EL (cell line): ENCODE measurements at places on chromosomes 1 and 21.

GRCh38 chr1:23931491-23931880, 18.3 kb upstream of the CNR2 start:
- no peak for DNase-seq

- no peak for DNase-seq
Measured at GRCh38 chr21:32816261-32816660, 44.7 kb upstream of the PAXBP1 start.

GRCh38 chr1:38489844-38490270, 369.7 kb downstream of the RRAGC start:
- DNase-seq = peak; percentile 23

DNA sequence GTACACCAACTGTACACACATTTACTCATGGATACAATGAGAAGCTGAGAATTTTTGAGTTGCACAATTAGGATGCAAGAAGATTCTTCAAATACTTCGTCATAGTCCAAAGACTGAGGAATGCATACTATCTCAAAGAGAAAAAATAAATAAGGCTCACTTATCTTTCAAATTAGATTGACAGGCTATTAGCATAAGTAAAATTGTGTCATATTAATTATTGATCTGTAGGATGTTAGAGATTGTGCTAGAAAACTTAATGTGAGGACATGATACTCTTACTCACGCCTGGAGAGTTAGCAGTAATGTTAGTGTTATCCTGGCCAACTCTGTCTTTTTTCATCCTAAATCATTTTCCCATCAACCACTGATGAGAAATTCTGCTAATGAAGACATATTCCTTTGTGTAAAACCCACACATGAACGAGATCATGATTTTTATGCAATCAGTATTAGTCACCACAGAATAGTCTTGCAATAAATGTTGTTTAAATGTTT, 659.0 kb downstream of the LTN1 start:
- DNase-seq = peak; percentile 71

DNA sequence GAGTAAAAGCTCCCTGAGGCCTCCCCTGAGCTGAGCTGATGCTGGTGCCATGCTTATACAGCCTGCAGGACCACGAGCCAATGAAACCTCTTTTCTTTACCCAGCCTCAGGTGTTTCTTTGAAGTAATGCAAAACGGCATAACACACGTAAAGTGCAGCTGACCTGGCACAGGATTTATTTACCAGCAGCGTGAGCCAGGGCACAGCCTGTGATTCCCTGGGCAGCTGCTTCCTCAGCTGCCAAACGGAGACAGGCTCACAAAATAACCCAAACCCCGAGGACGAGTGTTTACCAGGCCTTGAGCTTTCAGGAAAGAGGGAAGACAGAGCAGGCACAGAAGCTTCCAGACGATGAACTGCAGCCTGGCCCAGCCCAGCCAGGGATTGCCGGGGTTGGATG, 120.6 kb upstream of the ARHGEF16 start:
- no peak for DNase-seq

DNA sequence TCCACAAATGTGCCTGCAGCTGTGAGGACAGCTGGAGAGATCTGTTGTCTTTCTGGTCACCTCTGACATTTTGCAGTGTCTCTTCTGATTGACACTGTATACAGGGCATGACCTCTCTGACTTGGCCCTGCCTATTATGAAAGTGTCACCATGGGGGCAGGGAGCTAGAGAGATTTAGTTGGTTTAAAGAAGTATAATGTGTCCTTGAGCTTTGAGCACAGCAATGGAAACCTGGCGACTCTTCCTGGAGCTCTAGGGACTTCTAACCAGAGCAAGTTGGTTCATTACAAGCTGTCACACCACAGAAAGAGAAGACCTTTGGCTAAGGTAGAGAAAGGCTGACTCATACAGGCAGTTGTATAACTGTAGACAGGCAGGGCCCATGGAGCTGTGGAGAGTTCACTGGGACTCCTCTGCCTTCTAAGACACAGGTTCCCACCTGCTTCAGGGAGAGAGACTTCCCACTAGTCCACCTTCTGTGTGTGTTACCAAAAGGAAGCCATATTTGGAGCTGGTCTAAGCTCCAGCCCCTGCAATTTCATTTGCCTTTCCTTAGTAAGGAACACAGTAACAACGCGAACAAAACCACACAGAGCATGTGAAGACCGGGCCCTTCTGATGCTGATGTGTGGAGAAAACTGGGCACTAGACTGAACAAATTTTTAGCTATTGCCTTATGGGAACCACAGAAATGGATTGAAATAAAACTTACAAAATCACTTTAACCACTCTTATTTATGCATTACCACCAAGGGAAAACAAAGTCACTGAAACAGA, 90.5 kb upstream of the ADAR start:
- DNase-seq = no peak
